ENCODE measurements at places on chromosomes 1 and 21. TPM values are rescaled to one million over a fixed set of nuclear protein-coding genes. Genes with fewer than 3 reads are reported as not detected.
A peak's percentile ranks its signal among the peaks of the same experiment; 100 is the strongest.

GRCh38 chr1:56868761-56869160 lies 14.2 kb downstream of the C8A start:
- DNase-seq: no peak
- H3K27me3 ChIP-seq: no peaks in the 10 kb centered on the region
- no peak overlapping the region for H3K4me3 ChIP-seq
- no peak overlapping the region for H3K27ac ChIP-seq
- no peaks in the 10 kb centered on the region for H3K4me1 ChIP-seq

DNA sequence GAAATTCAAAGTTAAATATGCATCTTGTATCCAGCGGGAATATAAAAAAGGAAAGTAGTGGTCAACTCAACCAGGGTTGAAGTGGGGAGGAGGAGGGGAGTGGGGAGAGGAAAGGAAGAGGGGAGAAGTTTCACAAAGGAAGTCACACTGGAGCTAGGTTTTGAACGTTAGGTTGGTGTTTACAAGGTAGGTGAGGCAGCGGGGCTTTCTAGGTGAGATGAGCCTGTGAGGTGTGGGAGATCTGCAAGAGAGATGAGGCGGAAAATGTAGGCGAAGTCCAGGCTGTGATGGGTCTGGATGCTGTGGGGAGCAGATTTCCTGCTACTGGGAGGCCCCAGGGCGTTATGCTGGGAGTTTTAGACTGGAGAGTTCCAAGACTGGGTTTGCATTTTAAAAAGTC lies 36.1 kb upstream of the IL20 start:
- no peaks in the 10 kb centered on the region for H3K36me3 ChIP-seq
- H3K27me3 ChIP-seq: 0 out of 2 replicates have a peak, but pooled peaks cover 3% of the 10 kb centered on the region
- 0 out of 2 replicates have a peak, but pooled peaks cover 3% of the 10 kb centered on the region for H3K4me1 ChIP-seq
- no peak overlapping the region for H3K4me3 ChIP-seq
- no peak for DNase-seq

DNA sequence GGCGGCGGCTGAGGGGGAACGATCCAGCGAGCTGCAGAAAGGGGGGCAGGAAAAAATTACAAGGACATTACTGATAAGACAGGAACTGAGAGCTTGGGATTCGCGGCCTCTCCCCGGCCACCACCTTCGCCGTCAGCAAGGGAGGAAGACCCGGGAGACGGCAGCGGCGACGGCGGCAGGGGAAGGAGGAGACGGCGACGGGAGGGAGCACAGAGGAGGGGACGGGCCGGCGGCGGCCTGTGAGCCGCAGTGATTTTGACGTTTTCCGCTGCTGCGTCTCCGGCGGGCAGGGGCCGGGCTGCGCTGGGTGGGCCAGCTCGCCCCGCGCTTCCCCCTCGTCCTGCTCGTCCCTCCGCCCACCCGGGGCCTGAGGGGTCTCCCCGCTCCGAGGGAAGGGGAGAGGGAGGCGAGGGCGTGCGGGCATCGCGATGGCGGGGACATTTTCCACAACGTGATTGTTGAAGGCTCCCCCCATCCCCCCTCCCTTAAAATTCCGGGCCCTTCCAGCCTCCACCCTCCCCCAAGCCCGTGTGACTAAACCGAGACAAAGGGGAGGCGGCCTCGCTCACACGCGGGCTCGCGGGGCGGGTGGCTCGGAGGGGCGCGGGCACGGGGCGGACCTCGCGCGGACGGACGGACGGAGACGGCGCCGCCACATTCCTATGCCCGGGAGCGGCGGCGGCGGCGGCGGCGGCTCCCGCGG lies 407 bp downstream of the CAMSAP2 start:
- DNase-seq: peak; percentile 64
- H3K27me3 ChIP-seq: no peaks in the 10 kb centered on the region
- H3K4me1 ChIP-seq: no peaks in the 10 kb centered on the region
- H3K27ac ChIP-seq: peak overlapping the region; percentile 97
- H3K4me3 ChIP-seq: peak overlapping the region; percentile 96

DNA sequence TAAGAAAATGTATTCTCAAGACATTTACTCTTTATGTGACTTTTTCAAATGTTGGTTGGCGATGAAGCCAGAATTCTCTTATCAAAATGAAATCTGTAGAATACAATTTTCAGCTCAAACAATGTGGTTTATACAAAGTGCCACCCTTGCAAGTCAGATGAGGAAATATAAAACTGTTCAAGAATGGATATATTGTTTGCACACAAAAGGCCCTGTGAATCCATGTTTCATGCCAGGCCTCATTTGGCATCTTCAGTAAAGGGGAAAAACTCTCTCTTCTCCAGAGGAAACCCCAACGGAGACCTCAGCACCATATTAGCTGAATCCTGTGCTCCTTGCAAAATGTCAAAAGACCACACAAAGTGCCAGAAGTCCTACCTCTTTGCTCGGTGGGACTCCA lies 310.4 kb downstream of the RRAGC start:
- H3K4me1 ChIP-seq: no peaks in the 10 kb centered on the region
- no peak overlapping the region for H3K4me3 ChIP-seq
- H3K36me3 ChIP-seq: no peaks in the 10 kb centered on the region
- no peak overlapping the region for H3K27ac ChIP-seq
- no peaks in the 10 kb centered on the region for H3K27me3 ChIP-seq

- H3K4me3 ChIP-seq: no peak overlapping the region
- H3K4me1 ChIP-seq: peaks cover 17% of the 10 kb centered on the region
- H3K36me3 ChIP-seq: no peaks in the 10 kb centered on the region
Observed at GRCh38 chr1:11790880-11791715, 14.7 kb downstream of the MTHFR start.

- no peak overlapping the region for H3K27ac ChIP-seq
- H3K4me3 ChIP-seq: no peak overlapping the region
- H3K27me3 ChIP-seq: no peaks in the 10 kb centered on the region
- DNase-seq: no peak
- H3K36me3 ChIP-seq: no peaks in the 10 kb centered on the region
- H3K4me1 ChIP-seq: no peaks in the 10 kb centered on the region
Observed at GRCh38 chr1:170593173-170594011, 61.4 kb downstream of the GORAB start.

- H3K36me3 ChIP-seq: peaks cover 37% of the 10 kb centered on the region
- H3K4me1 ChIP-seq: peaks cover 8% of the 10 kb centered on the region
- peak overlapping the region; percentile 89 for H3K27ac ChIP-seq
- DNase-seq: peak; percentile 71
Observed at GRCh38 chr1:152034654-152035538, 1.9 kb downstream of the S100A11 start.

DNA sequence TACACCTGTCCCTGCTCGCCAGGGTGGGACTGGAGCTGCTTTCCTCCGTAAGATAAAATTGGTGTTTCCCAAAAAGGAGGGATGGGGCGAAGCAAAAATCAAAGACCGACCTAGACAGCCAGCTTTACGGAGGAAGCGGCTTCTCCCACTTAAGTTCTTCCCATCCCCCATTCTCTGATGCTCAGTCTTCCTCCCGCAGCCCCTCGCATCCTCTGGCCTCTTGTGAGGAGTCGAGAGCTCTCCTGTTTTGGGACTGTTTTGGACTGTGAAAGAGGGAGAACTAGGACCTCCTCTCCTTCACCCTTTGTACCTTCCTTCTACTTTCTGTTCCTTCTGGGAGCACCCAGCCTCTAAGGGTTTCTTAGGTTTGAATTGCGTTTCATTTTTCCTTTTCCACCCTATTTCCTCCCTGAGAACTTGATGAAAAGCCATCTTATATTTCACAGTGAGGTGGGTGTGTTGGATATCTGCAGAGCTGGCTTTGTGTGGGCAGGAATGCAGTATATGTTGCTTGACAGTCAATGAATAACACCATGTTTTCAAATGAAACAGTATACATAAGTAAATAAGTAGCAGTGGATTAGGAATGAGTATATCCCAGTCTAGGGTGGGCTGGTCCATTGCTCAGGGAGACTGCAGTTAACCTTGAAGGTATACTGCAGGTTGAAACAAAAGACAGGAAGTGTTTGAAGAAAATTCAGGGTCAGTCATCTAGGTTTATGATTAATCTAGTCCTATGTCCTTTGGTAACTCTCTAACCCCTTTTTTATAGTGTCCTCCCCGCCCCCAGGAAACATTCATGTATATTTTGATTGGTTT lies 848 bp downstream of the CTTNBP2NL start:
- H3K27me3 ChIP-seq: no peaks in the 10 kb centered on the region
- H3K4me3 ChIP-seq: peak overlapping the region; percentile 73
- H3K27ac ChIP-seq: no peak overlapping the region
- no peaks in the 10 kb centered on the region for H3K36me3 ChIP-seq

- H3K4me1 ChIP-seq: no peaks in the 10 kb centered on the region
- no peak overlapping the region for H3K27ac ChIP-seq
- H3K27me3 ChIP-seq: no peaks in the 10 kb centered on the region
- no peak overlapping the region for H3K4me3 ChIP-seq
- no peaks in the 10 kb centered on the region for H3K36me3 ChIP-seq
Observed at GRCh38 chr1:223873044-223873443, 27.3 kb upstream of the TP53BP2 start.

DNA sequence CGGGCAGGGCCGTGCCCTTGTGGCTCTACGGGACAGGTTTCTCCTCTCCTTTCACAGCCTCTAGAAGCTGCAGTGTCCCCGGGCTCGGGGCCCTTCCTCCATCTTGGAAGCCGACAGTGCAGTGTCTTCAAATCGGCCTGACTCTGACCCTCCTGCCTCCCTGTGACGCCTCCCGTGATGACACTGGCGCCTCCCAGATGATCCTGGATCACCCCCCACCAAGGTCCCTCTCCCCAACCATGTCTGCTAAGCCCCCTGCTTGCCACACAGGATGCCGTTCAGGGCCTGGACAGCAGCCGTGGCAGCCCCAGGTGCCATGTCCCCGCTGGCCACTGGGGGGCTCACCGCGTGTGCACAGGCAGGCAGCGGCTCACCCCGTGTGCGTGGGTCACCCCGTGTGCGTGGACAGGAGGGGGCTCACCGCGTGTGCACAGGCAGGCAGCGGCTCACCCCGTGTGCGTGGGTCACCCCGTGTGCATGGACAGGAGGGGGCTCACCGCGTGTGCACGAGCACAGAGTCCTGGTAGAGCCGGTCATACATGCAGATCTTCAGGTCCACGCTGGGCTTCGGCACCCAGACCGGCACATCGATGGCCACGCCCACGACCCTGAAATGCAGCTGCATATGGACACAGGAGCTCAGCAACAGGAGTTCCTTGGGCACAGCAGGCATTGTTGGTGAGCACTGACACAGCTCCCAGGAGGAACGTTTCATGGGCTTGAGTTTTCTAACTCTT lies 24.9 kb upstream of the TMEM52 start:
- H3K4me3 ChIP-seq: peak overlapping the region; percentile 42
- no peaks in the 10 kb centered on the region for H3K36me3 ChIP-seq
- H3K4me1 ChIP-seq: peaks cover 14% of the 10 kb centered on the region
- peak; percentile 73 for DNase-seq
- H3K27ac ChIP-seq: no peak overlapping the region

- H3K27ac ChIP-seq: no peak overlapping the region
- DNase-seq: no peak
- no peaks in the 10 kb centered on the region for H3K36me3 ChIP-seq
- H3K27me3 ChIP-seq: no peaks in the 10 kb centered on the region
Observed at GRCh38 chr21:45415943-45416611, 11.1 kb downstream of the COL18A1 start.

GRCh38 chr1:59528471-59528870 lies 231.6 kb downstream of the FGGY start:
- no peaks in the 10 kb centered on the region for H3K36me3 ChIP-seq
- no peak overlapping the region for H3K4me3 ChIP-seq
- H3K27ac ChIP-seq: no peak overlapping the region
- no peak for DNase-seq
- H3K4me1 ChIP-seq: no peaks in the 10 kb centered on the region
- no peaks in the 10 kb centered on the region for H3K27me3 ChIP-seq

GRCh38 chr1:205977402-205978014 lies 25.7 kb downstream of the RAB7B start:
- H3K4me3 ChIP-seq: no peak overlapping the region
- H3K27me3 ChIP-seq: no peaks in the 10 kb centered on the region
- DNase-seq: peak; percentile 93
- H3K36me3 ChIP-seq: no peaks in the 10 kb centered on the region
- H3K27ac ChIP-seq: no peak overlapping the region

DNA sequence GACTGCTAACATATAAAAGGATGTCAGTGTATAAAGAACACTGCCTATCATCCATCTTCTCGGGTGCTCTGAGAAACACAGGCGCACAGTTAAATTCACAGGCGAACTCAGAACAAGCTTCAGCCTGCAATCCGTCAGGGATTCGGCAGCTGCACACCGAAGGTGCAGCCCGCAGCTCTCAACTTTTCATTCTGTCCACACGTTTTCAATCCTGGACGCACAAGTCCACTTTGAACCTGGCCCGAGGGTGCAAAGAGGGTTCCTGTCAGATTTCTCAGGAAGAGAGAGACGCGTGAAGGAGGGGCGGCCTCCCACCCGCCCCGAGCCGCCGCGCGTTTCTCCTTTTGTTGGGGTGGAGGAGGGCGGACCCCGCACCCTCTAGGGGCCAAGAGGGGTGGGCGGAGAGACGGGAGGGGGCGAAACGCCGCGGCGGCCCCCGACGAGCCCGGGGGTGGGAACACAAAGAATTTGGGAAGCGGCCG lies 724 bp downstream of the DOCK7 start:
- DNase-seq: peak; percentile 60
- peak overlapping the region; percentile 73 for H3K27ac ChIP-seq
- H3K27me3 ChIP-seq: no peaks in the 10 kb centered on the region
- H3K36me3 ChIP-seq: no peaks in the 10 kb centered on the region

- H3K27ac ChIP-seq: no peak overlapping the region
- peaks cover 2% of the 10 kb centered on the region for H3K36me3 ChIP-seq
- no peak for DNase-seq
- peaks cover 7% of the 10 kb centered on the region for H3K4me1 ChIP-seq
- no peak overlapping the region for H3K4me3 ChIP-seq
Observed at GRCh38 chr21:29305561-29305960, 6.8 kb downstream of the BACH1 start.

Gene SPATA1
- total RNA-seq: 0.97 TPM

Gene LCE1F
- not detected for total RNA-seq

Gene S100A14
- total RNA-seq: not detected

Gene KIF2C
- 124 TPM for total RNA-seq

Gene GSTM1
- not detected for total RNA-seq

Gene RAD54L
- total RNA-seq: 25.7 TPM

Gene SH2D5
- 10.7 TPM for total RNA-seq

Gene ZNF683
- total RNA-seq: not detected

Gene BTBD8
- 0.46 TPM for total RNA-seq

Gene LCK
- not detected for total RNA-seq

Gene FMO2
- not detected for total RNA-seq

Gene S100A7A
- not detected for total RNA-seq

Gene GBP5
- total RNA-seq: not detected

Gene CAMK1G
- not detected for total RNA-seq

Gene CNTN2
- total RNA-seq: 0.08 TPM

Measured in SJCRH30 (cell line).